ENCODE measurements at places on chromosomes 4 and X.

- no peaks in the 10 kb centered on the region for H3K27me3 ChIP-seq
- H3K4me3 ChIP-seq = no peak overlapping the region
- no peaks in the 10 kb centered on the region for H3K4me1 ChIP-seq
Measured at GRCh38 chr4:100682477-100683218, 164.8 kb upstream of the EMCN start.

- no peaks in the 10 kb centered on the region for H3K4me1 ChIP-seq
- no peaks in the 10 kb centered on the region for H3K36me3 ChIP-seq
- H3K27me3 ChIP-seq = no peaks in the 10 kb centered on the region
- H3K4me3 ChIP-seq = no peak overlapping the region
Measured at GRCh38 chr4:29541757-29542156, 1178.4 kb upstream of the PCDH7 start.

- DNase-seq = no peak
- H3K4me1 ChIP-seq = no peaks in the 10 kb centered on the region
- no peak overlapping the region for H3K27ac ChIP-seq
- H3K27me3 ChIP-seq = no peaks in the 10 kb centered on the region
- H3K4me3 ChIP-seq = no peak overlapping the region
- no peaks in the 10 kb centered on the region for H3K36me3 ChIP-seq
Measured at GRCh38 chr4:85455942-85456341, 19.0 kb upstream of the ARHGAP24 start.

- H3K27me3 ChIP-seq = no peaks in the 10 kb centered on the region
- H3K4me3 ChIP-seq = no peak overlapping the region
- no peaks in the 10 kb centered on the region for H3K36me3 ChIP-seq
- H3K4me1 ChIP-seq = no peaks in the 10 kb centered on the region
- no peak overlapping the region for H3K27ac ChIP-seq
Measured at GRCh38 chr4:80542747-80543146, 207.2 kb downstream of the CFAP299 start.

- no peak for DNase-seq
- H3K36me3 ChIP-seq = no peaks in the 10 kb centered on the region
- H3K27ac ChIP-seq = no peak overlapping the region
- no peak overlapping the region for H3K4me3 ChIP-seq
- no peaks in the 10 kb centered on the region for H3K4me1 ChIP-seq
Measured at GRCh38 chr4:99991741-99992140, 41.7 kb upstream of the H2AZ1 start.

DNA sequence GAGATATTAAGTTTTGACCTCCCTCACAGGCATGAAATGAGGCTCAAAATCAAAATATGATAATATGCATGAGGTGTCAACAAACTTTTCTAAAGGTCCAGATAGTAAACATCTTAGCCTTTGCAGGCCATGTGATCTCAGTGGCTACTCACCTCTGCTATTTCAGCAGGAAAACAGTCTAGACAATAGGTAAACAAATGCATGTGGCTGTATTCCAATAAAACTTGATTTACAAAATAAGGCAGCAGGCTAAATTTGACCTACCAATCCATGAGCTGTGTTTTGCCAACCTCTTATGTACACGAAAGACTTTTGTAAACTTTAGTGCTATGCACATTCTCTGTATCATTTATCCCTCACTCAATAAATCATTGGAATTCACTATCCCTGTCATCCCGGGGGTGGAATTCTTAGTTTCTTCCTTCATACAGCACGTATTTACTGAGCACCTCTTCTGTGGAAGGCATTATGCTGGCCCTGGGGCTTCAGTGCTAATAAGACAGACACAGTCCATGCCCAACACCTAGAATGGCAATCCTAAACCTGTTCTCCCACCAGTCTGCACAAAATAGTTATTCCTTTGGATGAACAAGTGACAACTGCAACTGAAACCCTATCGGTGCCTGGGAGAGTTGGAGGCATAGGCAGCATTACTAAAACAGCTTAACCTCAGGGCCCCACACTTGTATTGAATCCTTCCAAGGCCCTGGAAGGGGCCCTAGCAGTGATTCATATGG lies 19.9 kb downstream of the MAGEB17 start:
- H3K27ac ChIP-seq = no peak overlapping the region
- no peak overlapping the region for H3K4me3 ChIP-seq
- H3K4me1 ChIP-seq = no peaks in the 10 kb centered on the region

DNA sequence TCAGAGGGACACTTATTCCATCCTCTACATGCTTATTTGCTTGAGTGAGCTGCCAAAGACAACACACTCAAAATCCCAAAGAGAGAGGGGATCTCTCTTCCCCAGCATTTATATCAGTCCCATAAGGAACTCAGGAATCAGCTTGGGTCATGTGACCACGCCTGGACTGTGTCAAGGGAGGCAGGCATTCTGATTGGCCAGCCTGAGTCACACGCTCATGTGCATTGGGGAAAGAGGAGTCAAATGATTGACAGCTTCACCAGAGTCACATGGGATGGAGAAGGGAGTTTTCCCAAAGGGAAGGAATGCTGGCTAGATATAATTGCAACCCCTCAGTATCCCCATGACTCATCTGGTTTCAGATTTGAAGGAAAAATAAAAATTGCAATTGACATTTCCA lies 49.0 kb downstream of the RWDD4 start:
- no peaks in the 10 kb centered on the region for H3K4me1 ChIP-seq
- H3K27me3 ChIP-seq = no peaks in the 10 kb centered on the region
- no peak overlapping the region for H3K4me3 ChIP-seq
- DNase-seq = no peak
- no peak overlapping the region for H3K27ac ChIP-seq
- H3K36me3 ChIP-seq = no peaks in the 10 kb centered on the region

DNA sequence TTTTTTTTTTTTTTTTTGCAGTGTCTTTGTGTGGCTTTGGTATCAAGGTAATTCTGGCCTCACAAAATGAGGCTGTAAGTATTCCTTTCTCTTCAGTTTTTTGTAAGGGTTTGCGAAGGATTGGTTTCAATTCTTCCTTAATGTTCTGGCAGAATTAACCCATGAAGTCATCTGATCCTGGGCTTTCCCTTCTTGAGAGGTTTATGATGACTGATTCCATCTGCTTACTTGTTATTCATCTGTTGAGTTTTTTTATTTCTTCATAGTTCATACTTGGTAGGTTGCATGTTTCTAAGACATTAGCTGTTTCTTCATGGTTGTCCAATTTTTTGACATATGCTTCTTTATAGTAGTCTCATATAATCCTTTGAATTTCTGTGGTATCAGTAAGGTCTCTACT lies 181.4 kb upstream of the PDE5A start:
- H3K27me3 ChIP-seq = no peaks in the 10 kb centered on the region
- no peak overlapping the region for H3K27ac ChIP-seq
- no peaks in the 10 kb centered on the region for H3K4me1 ChIP-seq
- no peak overlapping the region for H3K4me3 ChIP-seq
- DNase-seq = no peak

GRCh38 chr4:4685810-4686795 lies 144.3 kb upstream of the STX18 start:
- no peaks in the 10 kb centered on the region for H3K4me1 ChIP-seq
- H3K27ac ChIP-seq = no peak overlapping the region
- no peak for DNase-seq
- no peaks in the 10 kb centered on the region for H3K27me3 ChIP-seq
- no peak overlapping the region for H3K4me3 ChIP-seq

DNA sequence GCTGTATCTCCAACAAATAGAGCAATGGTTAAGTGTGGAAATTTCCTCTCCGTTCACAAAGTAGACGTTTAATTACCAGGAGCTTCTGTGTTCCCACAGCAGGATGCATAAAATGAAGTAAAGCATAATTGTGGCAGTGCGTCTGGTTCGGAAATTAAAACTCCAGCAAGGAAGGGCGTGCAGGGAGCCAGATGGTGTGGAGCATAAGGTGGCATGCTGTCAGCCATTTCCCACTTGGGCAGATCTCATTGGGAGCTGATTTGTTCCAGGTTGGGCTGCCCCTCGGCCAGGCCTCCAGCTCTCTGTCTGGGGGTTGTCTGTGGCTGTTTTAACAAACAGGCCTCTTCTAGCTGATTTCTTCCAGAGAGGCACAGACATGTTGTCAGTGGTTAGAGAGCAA lies 182.1 kb upstream of the CLNK start:
- DNase-seq = peak; percentile 13
- no peaks in the 10 kb centered on the region for H3K27me3 ChIP-seq
- H3K4me3 ChIP-seq = no peak overlapping the region
- H3K4me1 ChIP-seq = no peaks in the 10 kb centered on the region
- no peak overlapping the region for H3K27ac ChIP-seq

DNA sequence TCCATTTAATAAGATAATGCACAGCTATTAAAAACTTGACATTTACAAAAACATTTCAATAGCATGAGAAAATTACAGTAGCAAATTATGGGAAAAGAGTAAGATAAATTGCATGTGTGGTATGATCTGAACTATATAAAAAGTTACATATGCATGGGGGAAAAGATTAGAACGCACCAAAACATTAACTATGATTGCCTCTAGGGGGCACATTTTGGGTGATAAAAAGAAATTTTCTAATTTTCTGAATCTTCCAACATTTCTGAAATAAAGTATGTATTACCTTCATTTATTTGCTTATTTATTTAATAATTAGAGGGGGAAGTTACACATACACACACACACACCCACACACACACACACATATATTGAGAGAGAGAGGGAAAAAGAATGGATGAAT lies 19.6 kb upstream of the KDM5C start:
- no peak overlapping the region for H3K4me3 ChIP-seq
- DNase-seq = no peak
- no peak overlapping the region for H3K27ac ChIP-seq
- H3K27me3 ChIP-seq = peaks cover 35% of the 10 kb centered on the region

DNA sequence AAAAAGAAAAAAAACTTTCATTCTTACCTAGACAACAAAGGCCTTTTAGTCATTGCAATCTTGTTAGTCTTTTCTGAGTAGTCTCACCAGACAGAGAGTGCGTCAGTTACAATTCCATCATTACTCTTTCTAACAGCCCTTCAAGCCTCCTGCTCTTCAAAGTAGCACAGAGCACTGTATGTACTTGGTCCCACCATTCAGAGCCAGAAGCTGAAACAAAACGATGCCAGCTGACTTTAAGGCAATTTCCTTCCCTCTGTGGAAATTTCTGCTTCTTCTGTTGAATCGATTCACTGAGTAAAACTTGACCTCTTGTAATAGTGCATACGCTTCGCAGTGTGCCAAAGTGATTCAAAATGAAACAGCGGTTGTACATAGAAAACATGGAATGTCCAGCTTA lies 57.7 kb upstream of the TENM3 start:
- no peak overlapping the region for H3K4me3 ChIP-seq
- no peaks in the 10 kb centered on the region for H3K36me3 ChIP-seq
- no peak for DNase-seq
- H3K27ac ChIP-seq = peak overlapping the region; percentile 33

DNA sequence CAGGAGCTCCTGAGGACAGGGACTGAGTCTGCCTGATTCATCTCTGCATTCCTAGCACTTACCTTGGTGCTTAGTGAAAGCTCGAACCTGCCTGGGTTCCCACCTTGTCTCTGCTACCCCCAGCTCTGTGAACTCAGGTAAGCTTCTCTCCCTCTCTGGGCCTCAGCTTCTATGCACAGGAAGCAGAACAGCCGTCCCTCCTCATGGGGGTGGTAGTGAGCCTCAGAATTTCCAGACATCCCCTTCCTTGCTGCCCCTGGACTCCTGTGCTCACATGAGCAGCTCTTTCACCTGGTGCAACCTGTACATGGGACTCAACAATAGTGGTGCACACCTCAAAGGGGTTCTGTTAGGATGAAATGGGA lies 50.8 kb downstream of the HTRA3 start:
- no peak overlapping the region for H3K27ac ChIP-seq
- H3K4me3 ChIP-seq = no peak overlapping the region
- H3K27me3 ChIP-seq = no peaks in the 10 kb centered on the region
- no peak for DNase-seq
- H3K36me3 ChIP-seq = no peaks in the 10 kb centered on the region
- peaks cover 19% of the 10 kb centered on the region for H3K4me1 ChIP-seq

DNA sequence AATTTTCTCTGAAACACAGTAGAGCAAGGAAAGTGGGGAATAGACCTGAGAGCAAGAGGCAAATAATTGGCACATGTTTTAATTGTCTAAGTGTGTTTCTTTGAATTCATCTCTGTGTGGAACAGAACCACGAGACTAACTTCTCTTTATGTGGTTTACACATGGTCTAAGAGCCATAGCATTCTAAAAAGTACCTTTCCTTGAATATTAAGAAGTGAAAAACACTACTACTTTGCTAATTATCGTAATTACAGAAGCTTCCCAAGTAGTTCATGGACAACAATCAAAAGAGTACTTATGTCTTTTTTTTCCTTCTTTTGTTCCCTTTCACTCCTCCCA lies 2.9 kb upstream of the CYBB start:
- no peaks in the 10 kb centered on the region for H3K36me3 ChIP-seq
- H3K27me3 ChIP-seq = peaks cover 3% of the 10 kb centered on the region
- DNase-seq = no peak
- no peak overlapping the region for H3K27ac ChIP-seq
- no peaks in the 10 kb centered on the region for H3K4me1 ChIP-seq

All from spinal cord (tissue), 10 donors.